Activated naive CD8-positive, alpha-beta T cell treated with anti-CD3 and anti-CD28 coated beads, Interleukin-2, amount 10 ng/mL, durations not matched to agents 7 days and 5 days (primary cell): ENCODE measurements at places on chromosomes 3 and 15. TPM values are rescaled to one million over a fixed set of nuclear protein-coding genes. Genes with fewer than 3 reads are reported as not detected.

SHC4 gene
- total RNA-seq = 0.23 TPM

CFAP91 gene
- 0.11 TPM for total RNA-seq

CLDN18 gene
- not detected for total RNA-seq

- H3K4me3 ChIP-seq = no peak overlapping the region
- no peaks in the 10 kb centered on the region for H3K36me3 ChIP-seq
- no peak overlapping the region for H3K27ac ChIP-seq
- H3K27me3 ChIP-seq = no peaks in the 10 kb centered on the region
Observed at GRCh38 chr3:150464684-150465083, 56.6 kb downstream of the TSC22D2 start.

DNA sequence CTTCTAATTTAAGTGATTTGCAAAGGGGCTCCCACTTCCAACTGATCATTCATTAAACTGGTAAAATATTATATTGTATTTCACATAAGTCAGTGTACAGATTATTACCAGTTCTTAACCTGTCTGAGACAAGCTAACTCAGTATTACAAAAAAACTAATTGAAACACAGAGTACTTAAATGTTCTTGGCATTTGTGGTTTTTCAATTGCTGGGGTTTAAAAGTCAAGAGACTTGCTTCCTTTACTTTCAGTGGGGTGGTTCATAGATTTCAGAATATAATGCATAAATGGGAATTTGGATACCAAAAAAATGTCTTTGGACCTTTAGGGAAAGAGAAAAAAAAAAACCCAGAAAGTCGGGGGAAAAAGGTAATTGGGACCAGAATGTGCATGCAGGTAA lies 85.0 kb downstream of the ATP10A start:
- no peak overlapping the region for H3K4me3 ChIP-seq
- H3K36me3 ChIP-seq = peaks cover 8% of the 10 kb centered on the region
- H3K27me3 ChIP-seq = no peaks in the 10 kb centered on the region
- no peak for DNase-seq
- peaks cover 17% of the 10 kb centered on the region for H3K4me1 ChIP-seq
